ENCODE measurements at places on chromosomes 12 and 14.

DNA sequence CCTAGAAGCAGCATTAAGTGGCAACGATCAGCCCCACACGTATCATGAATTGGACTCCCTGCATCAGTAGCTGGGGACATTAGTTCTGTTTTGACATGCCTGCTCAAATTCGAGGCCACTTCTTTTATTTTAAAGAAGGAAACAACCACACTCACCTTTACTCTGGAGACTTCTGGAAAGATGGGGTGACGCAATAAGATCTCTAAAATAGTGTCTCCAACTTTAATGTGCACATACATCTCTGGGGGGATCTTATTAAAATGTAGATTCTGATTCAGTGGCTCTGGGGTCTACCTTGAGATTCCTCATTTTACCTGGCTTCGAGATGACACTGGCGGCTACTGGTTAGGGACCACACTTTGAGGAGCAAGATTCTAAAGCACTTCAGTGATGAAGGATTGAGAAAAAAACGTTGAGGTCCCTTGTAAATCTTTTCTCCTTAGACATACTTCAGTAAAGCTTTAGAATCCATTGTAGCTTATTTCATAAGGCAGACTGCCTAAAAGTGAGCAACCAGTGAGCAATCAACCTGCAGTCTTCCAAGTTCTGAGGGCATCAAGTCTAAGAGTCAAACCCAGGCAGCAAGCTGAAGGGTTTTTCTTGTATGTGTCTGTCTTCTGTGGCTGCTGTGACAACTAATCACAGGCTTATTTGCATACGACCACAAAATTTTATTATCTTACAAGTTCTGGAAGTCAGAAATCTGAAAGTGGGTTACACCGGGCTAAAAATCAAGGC is 718.6 kb upstream of the TBX3 start:
- no peak for DNase-seq

- no peak for DNase-seq
Measured at GRCh38 chr12:31835276-31835882, 106.6 kb upstream of the AMN1 start.

DNA sequence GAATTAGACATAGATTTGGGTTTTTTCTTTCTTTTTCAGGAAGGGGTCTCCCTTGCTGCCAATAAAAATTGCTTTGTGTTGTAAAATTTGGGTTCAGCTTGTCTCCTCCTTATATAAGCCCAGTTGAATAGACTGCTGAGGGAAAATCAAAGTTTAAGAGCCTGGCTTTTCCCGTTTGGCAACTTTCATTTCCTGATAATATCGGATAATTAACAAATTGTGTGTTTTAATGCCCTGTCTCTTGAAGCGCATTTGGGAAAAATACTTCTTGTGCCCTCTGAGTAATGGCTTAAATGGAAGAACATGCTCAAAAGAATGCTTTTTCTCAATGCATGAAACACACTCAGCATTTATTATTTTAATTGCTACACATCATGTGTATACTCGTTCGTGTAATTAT is 198.0 kb upstream of the DCN start:
- no peak for DNase-seq

DNA sequence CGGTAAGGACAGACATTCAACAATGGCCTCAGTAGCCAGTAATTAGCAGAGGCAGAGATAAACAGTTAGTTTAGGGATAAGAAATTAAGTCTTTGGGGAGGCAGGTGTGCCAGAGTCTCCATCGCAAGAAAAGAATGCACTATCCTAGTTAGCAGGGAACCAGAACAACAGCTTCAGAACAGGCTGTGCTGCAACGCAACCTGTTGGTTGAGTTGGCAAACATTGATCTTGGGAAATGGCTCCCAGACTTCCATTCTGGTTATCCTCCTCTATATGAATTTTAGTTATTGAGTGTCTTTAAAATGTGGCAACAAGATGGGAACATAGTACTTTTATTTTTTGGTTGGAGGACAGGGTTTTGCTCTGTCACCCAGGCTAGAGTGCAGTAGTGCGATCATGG is 12.3 kb upstream of the LEMD3 start:
- DNase-seq, result no peak

DNA sequence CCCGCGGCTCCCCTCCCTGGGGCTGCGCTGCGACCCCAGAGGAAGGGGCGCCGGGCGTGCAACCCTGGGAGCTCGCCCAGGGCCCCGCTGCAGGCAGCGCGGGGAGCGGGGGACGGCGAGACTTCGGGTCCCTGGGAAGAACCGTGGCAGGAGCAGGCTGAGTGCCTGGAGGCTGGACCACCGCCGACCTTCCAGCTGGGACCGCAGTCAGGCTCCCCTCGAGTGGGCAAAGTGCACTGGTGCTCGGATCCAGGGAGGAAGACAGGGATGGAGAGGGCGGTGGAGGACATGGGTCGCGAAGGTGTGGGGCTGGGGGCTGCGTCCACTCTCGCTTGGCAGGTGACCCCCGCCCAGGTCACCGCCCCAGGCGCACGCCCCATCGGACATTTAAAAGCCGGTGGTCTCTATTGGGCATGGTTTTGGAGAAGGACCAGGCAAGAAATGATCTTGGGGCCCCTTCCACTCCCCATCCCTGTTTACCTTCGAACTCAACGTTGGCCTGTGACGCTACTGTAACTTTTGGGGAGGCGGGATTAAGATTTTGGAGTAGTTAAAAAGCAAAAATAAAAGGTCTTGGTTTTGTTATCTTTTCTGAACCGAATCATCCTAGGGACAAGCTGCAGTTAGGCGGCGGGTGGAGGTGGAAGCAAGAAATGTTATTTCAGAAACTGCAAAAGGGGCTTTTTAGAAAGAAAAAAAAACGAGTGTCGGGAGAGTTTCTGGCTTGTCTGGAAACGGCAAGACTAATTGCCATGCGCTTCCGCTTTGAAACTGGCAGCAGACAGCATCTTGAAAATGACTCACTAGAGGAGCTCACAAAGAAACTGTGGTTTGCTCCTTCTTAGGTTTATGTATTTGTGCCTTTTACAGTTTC is 1.0 kb downstream of the ELK3 start:
- no peak for DNase-seq

GRCh38 chr12:32603858-32604257 is 75.2 kb upstream of the DNM1L start:
- no peak for DNase-seq

GRCh38 chr14:73953731-73954130 is 3.6 kb downstream of the COQ6 start:
- DNase-seq, result no peak

DNA sequence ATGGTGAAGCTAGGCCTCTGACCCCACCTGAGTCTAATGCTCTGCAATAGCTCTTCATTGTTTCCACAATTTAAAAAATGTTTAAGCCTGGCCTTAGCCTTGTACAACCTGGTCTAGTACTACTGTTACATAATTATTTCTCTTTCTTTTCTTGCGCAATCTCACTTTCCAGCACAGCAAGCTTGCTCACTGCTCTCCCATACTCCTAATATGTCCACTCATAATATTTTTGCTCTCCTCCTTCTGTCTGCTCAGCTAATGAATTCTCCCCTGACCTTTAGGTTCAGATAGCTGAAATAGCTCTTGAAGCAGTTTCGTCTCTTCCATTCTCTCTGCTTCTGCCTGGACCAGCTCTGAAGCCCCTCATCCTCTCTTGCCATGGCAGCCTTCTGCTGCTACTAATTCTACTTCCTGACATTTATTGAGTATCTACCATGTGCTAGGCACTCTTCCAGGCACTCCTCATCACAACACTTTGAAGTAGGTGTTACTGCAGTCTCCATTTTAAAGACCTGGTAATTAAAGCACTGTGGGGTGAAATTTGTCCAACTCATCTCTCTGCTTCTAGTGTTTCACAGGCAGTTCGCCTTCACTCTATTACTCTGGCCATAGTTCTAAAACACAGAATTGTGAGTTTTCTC is 2.8 kb upstream of the SLC48A1 start:
- no peak for DNase-seq

DNA sequence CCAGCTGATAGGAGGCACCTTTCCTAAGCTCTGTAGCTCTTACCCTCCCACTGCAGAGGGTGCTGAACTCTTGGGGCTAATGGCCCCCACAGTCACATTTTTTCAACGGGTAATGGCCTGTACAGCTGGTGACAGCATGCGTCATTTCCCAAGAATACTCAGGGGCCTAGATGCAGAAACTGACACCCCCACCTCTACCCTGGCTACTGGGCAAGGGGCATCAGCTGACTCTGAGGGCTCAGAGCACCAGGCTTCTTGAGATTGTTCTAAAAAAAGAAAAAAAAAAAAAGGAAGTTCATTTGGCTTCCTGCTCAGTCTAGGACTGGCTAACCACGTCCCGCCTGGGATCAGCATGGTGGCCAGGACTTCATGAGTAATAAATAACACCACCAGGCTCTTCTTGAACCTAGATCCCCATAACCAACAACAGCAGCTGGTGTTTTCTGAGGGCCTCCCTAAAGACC is 35.2 kb downstream of the ZFP36L1 start:
- DNase-seq, result no peak

GRCh38 chr14:74863274-74863673 is 12.7 kb downstream of the PROX2 start:
- no peak for DNase-seq

DNA sequence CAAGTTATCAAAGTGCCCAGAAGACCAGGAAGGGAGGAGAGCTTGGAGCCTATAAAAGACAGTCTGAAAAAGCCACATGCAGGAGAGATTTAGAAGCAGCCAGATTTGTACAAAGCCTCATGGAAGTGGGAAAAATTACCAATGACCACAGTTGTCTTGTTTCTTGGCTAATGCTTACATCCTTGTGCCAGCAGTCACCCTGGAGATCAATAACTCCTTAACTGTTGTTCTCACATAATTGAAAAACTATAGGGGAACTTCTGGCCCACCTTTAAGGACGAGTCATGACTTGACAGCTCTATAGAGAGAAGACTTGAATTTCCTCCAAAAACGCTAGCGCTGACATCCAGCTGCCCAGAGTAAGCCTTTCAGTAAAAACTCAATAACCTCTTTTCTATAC is 313.1 kb downstream of the GALC start:
- DNase-seq, result no peak

- no peak for DNase-seq
Measured at GRCh38 chr12:22275843-22276242, 58.7 kb downstream of the ST8SIA1 start.

DNA sequence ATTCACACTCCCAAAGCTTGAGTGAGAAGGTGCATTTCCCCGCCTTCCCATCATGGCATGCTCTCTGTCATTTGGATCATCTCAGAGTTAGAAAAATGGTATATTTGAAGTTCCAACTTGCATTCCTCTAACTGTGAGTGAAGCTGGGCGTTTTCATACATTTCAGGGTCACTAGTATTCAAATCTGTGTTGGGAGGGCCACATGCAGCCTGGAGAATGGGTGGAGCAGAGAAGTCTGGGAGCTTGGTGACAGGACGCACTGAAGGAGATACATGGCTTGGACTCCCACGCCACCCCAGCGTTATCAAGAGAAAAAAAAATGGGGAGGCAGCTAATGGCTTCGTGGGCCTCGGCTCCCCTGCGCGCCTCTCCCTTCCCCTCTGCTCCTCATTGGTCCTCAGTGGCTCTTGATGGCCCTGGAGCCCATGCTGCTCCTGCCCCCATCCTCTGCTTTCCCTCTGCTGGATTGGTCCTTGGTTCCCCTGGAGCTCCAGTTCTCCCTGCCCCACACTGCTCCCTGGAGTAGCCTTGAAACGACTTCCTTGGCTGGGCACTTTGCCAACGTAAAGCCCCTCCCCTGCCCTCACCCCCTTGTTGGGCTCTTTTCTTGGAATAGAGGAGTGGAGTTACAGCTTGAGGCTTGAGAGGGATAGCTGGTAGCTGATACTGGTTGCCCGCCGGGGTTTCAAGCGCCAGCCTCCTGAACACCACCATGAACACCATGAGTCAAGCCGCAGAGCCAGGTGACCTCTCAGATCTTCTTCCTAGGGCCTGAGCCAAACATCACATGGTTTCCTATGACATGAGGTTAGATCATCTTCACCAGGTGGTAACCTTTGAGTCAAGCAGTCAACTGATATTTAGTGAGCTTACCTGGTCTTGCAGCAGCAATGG is 139.6 kb downstream of the PRKCH start:
- DNase-seq, result peak; percentile 54

GRCh38 chr12:126944684-126945083 is 1322.3 kb upstream of the TMEM132C start:
- DNase-seq, result no peak

DNA sequence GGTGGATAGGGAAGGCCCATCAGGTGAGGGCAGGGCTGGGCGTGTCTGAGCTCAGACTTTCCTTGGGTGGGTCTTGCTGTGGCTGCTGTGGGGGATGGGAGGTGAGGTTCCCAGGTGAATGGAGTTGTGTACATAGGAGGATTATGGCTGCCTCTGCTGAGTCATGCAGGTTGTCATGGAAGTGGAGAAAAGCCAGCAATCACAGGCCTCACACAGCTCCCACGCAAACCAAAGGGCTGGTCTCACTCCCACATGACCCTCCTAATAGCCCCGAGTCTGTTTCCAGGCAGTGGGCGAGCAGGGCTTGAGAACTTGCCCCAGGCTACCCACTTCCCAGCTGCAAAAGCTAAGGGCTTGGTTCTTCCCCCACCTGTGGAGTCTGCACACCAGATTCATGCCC is 149.5 kb downstream of the IPO8 start:
- DNase-seq, result no peak

DNA sequence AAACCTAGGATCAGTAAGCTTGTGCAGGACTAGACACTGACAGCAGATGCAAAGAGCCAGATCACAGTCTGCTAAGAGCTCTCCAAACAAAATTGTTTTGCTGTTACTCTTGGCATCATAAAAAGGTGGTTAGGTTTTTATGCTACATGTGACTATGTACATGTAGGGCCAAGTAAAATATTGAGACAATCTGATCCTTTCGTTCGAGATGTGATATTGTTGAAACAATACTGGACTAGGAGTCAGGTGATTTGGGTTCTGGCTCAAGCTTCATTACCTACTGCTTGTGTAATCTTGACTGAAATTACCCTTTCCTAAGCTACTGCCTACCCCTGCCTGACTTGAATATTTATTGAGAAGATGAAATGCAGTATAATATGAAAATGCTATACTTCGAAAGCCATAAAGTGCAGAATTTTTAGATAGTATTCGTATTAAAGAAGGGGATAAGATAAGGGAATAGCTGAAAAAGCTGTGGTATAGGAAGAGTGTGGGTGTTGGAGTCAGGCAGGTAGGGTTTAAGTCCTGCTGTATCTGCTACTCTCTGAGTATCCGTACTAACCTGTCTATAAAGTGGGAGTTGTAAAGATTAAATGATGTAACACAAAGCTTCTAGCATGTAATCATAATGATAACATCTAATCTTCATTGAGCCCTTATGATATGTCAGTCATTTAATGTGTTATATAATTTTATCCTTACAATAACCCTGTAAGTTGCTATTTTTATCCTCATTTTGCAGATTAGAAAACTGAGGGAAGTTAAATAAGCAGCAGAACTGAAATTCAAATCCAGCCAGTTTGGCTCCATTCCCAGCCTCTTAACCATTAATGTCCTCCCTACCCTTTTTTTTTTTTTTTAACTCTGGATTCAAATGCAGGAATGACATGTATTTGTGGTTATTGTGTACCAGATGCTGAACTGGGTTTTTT is 38.6 kb upstream of the ATF1 start:
- no peak for DNase-seq

GRCh38 chr12:131950182-131950913 is 606 bp downstream of the EP400 start:
- DNase-seq, result no peak

Data from NCI-H510A (cell line).